Fibroblast of villous mesenchyme (primary cell): ENCODE measurements at places on chromosomes 3 and 15. TPM values are rescaled to one million over a fixed set of nuclear protein-coding genes. Genes with fewer than 3 reads are reported as not detected.

GRCh38 chr15:64571857-64572291, 111.5 kb downstream of the ZNF609 start:
- DNase-seq, result no peak

- DNase-seq, result no peak
Observed at GRCh38 chr3:187997490-187997889, 156.5 kb upstream of the LPP start.

DNA sequence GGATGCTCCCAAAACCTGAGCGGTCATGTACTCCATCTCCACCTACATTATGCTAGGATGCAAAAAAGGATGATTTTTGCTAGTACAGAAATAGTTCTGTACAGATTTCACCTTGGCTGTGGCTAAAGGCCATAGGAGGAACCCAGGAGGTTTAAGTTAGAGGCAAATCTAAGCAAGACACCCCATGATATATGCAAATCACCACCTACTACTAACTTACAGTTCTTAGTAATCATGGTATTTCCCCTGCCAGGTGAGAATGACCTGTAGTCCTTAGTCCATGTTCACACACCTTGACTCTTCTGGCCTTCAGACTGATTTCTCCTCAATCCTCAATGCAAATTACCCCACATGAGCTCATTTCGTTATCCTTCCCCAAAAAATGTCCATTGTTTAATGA, 154.2 kb downstream of the IMPG2 start:
- DNase-seq, result no peak

GRCh38 chr3:3907023-3907422, 107.8 kb downstream of the LRRN1 start:
- DNase-seq, result no peak

DNA sequence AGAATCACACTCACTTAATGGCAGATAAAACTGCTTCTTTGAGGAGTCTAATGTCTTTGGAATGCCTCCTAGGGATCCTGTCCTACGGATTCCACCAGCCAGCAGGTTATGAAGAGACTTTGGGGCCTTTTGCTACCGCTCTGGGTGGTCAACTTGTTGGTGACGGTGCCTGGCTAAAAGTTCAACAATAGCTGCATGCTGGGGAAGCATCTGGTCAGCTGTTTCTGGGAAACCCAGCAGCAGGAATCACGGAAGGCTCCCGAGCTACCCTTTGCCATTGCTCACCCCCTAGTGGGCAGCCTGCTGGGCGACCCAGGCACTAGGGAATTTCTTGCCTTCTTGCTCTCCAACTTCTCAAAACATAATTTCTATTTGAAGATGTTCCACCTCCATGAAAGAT, 263.3 kb downstream of the NEK10 start:
- DNase-seq, result no peak

DNA sequence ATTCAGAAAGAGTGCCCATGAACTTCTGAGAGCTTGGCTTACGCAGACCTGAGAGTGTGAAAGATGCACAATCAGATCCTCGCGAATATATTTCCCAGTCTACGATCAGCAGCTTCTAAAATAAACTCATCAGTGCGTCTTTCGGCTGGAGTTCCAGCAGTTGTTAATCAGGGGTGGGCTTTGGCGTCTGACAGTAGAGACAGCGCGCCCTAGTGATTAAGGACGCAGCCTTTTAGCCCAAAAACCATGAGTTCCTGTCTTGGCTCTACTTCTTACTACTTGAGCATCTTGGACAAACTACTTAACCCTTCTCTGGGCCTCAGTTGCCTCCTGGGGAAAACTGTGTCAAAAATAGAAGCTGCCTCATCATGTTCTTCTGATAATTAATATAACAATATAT, 15.8 kb upstream of the ARRDC4 start:
- no peak for DNase-seq

DNA sequence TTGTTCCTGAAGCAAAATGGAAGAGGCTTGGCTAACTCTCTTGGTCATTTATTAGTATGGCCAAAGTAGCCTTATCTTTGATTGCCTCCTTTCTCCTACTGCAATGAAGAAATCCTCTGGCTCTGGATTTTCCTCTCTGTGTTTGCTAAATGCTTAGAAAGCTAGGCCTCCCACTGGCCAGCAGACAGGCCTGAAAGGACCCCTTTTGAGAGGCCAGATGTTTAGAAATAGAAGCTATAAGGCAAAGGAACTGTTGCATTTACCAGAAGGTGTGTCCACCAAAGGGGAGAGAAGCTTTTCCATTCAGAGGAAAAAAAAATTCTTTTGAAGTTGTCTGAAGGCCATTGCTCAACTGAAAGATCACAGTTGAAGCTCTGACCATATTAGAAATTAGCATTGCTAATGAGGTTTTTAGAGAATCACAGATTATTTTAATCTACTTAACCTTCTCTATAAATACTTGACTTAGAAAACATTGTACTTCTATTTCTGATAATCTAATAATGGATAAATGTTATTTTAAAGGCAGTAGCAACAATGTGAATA, 160.8 kb downstream of the SYNPR start:
- DNase-seq, result no peak

GRCh38 chr3:143416229-143416628, 296.7 kb downstream of the CHST2 start:
- DNase-seq, result no peak

DNA sequence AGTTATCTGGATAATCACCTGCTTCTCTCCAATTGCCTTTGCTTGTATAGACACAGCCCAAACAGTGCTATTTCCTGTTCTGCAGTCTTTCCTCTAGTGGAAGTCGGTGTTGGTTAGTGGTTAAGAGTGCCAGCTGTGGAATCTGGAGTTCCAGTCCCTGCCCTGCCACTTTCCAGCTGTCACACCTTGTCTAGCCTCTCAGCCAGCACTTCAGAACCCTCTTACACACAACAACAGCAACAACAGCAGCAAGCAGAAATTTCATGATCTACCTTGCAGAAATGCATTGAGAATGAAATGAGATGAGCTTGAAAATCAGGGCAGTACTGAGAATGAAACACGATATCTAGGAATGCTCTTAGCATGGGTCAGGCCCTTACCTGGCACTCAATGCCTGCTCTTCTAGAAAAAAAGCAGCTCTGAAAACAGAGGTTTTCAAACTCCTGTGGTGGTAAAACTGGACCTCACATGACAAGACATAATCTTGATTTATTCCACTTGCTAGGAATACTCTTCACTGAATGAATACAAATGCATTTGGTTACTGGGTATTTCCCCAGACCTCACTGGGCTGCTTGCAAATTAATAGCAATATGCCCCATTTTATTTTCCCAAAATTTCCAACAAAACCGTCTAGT, 3.3 kb upstream of the WNT5A start:
- no peak for DNase-seq

- DNase-seq, result no peak
Observed at GRCh38 chr3:42662813-42663535, 9.5 kb downstream of the ZBTB47 start.

DNA sequence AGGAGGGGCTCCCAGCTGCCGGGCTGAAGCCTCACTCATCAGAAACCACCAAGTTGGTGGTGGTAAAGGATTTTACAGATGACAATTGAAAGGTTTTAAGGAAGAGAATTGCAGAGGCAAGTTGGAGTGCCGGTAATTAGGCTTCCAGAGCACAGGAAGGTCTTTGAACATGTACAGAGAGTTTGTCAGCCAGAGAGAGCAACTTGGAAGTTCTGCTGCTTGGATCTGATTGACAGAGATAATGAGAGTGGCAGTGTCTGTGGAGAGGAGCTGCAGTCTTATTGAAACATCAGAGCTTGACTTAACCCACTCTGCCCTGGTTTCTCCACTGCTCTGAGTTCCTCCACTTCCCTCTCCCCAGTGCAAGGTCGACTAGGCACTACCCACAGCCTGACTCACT, 448.6 kb downstream of the EPHB1 start:
- no peak for DNase-seq

The GDPGP1 gene
- total RNA-seq, result 5.2 and 5.6 TPM in 2 replicates

The FGD5 gene
- total RNA-seq, result under 0.01 TPM in 1 of 2 replicates, not detected in the other

The CCR8 gene
- total RNA-seq, result not detected in 2 replicates

The GATM gene
- total RNA-seq, result under 0.01 and 0.32 TPM in 2 replicates

The ACTC1 gene
- under 0.01 and 0.64 TPM in 2 replicates for total RNA-seq

The PCBP4 gene
- total RNA-seq, result 29.4 and 42.2 TPM in 2 replicates

The LMCD1 gene
- 95.0 and 170 TPM in 2 replicates for total RNA-seq
